ENCODE measurements at places on chromosomes 16 and 17.
A peak's percentile ranks its signal among the peaks of the same experiment; 100 is the strongest.

DNA sequence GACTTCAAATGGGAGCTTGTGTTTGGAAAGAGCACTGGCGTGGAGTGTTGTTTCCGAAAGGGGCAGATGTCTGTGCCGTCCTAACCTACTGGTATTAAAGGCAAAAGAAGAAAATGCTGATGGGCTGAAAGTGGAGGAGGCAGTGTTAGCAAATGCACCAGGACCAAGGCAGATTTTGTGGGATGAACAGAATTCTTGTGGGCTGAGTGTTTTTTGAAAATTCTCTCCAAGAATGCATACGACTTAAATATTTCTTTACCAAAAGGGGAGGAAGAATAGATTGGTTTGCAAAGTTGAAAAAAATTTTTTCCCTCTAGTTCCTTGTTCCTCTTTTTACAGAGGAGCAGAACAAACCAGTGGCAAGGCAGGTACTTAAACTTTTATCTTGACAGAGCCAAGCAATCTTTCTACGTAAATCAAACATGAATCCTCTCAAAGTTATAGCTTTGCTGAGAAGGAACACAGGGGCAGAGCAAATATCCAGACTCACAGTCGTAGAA, 16.8 kb downstream of the MARCHF10 start:
- DNase-seq: peak; percentile 5

GRCh38 chr16:31083081-31083480, 5.7 kb downstream of the PRSS53 start:
- no peak for DNase-seq

GRCh38 chr16:17606460-17606859, 135.7 kb upstream of the XYLT1 start:
- DNase-seq: no peak

- DNase-seq: no peak
These were observed 40.0 kb downstream of the CMTM4 start for GRCh38 chr16:66656547-66656946.
